Peyer's patch (tissue), 4 donors: ENCODE measurements at places on chromosomes 11 and 22. TPM values are rescaled to one million over a fixed set of nuclear protein-coding genes. Genes with fewer than 3 reads are reported as not detected.
A peak's percentile ranks its signal among the peaks of the same experiment; 100 is the strongest.

POU2F3 gene
- 2.8 TPM for total RNA-seq

LRRC75B gene
- 18.2 TPM for total RNA-seq

PAMR1 gene
- 11.9 TPM for total RNA-seq

TIGD3 gene
- total RNA-seq = 11.7 TPM

NRGN gene
- total RNA-seq = not detected

ARHGAP20 gene
- total RNA-seq = 2.3 TPM

NAALADL1 gene
- total RNA-seq = 763 TPM

DNA sequence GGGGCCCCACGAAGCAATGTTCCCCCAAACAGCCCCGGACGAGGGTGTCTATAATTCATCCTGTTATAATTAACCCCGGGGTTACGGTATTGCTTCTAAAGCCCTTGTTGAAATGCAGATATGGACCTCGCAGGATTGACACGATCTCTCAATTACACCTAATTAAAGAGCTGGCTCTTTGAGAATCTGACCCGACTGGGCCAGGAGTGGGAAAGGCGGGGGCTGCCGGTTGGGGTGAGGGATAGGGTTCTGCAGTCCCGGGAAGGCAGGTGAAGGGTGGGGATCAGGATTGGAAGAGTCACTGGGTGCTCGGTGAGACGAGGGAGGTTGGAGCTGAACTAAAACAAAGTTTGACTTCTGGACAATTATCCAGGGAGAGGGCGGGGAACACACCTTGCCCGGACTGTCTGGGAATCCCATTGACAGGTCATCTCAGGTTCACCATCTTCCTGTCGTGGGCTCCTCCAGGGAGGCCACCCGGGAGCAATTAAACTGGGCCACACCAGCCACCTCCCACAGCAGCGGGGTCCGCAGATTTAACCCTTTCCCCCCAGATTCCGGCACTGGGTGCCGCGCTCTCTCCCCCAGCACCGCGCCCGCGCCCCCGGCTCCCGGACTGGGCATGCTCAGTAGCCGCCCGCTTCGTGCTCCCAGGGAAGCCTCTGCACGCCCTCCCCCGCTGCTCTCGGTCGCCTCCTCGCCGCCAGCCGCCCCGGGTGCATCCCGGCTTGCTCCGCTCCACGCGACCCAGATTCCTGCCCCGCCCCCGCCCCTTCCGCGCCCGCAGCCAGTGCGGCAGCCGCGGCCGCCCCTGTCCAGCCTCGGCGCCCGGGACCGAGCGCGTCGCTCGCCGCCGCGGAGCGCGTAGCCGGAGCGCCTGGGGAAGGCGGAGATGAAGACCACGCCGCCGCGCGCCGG is at the start of gene ELMOD1:
TSS of gene ELMOD1 (plus strand) at position 688 of the 918 bp plus-strand sequence. CDS start 27,043 bp downstream, outside the sequence.
- DNase-seq = peak; percentile 52

DNA sequence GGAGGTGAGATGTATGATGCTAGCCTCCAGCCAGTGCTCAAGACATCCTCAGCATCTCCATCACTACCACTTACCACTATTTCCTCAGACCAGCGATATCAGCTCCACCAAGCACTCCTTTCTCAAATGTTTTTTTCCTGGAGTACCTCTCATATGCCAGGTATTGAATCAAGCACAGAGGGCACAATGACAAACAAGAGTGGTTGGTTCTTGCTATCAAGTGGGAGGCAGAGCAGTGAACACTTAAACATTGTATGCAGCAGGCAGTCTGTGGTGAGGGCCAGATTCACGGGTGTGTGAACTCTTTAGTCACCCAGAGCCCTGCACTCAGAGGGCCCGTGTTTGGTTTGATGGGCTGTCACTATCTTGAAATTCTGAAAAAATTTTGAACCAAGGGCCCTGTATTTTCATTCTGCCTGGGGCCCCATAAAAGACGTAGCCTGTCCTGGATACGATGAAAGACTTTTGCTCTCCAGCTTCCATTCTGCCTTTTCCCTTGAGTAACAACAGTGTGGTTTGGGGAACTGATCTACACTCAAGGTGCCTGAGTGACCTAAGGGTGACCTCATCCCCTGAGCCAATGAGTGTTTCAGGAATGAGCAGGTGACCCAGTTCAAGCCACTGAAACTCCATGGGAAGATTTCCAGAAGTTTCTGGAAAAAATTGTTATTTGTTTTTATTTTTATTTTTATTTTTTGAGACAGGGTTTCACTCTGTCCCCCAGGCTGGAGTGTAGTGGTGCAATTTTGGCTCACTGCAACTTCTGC is 348.4 kb upstream of the NARS2 start:
- DNase-seq = no peak

DNA sequence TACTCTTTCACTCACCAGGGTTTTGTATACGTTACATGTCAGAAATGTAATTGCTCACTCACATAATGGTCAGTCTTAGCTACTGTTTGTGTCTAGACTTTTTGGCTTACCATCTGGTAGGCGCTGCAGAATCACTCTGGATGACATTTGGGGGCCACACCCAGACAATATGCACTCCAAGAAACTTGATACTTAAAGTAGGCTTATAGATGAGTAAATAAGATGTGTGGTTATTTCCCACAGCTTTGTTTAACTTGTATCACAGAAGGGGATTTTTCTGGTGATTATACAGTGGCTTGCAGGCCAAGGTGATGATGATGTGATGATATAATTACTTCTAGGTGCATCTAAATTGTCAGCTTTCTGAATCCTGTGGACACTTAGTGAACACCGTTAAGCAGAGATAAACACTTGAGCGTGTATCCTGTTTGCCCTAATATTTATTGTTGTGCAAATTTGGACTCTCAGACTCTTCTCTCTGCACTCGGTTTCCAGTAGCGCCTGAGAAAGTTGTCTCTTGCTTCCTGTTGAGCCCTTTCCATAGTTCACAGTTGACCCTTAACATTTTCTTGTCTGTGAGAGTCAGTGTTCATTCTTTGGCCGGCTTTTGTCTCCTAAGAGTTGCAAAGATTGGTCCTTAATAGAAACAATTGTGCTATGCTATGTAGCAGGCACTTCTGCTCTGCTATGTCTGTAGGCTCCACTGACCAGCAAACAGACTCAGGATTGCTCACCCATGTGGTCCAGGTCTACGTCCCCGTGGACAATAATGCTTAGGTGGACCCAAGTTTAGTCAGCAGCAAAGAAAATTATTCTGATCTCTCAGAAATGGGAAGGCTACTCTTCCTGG is 89.3 kb downstream of the PRR5L start:
- no peak for DNase-seq

GRCh38 chr11:13115380-13115675 is 106.2 kb downstream of the RASSF10 start:
- DNase-seq = no peak

DNA sequence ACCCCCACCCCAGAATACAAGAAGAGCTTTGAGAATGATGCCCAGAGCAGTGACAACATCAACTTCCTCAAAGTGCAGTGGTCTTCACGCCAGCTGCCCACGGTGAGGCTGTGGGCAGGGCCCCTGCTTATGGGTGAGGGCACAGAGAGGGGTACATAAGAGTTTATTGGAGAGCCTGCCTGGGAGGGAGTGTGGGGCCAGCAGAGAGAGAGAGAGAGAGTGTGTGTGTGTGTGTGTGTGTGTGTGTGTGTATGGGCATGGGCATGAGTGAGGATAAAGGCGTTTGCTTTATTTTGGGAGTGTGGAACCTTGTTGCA is 9.5 kb downstream of the PHOX2A start:
- DNase-seq = no peak

DNA sequence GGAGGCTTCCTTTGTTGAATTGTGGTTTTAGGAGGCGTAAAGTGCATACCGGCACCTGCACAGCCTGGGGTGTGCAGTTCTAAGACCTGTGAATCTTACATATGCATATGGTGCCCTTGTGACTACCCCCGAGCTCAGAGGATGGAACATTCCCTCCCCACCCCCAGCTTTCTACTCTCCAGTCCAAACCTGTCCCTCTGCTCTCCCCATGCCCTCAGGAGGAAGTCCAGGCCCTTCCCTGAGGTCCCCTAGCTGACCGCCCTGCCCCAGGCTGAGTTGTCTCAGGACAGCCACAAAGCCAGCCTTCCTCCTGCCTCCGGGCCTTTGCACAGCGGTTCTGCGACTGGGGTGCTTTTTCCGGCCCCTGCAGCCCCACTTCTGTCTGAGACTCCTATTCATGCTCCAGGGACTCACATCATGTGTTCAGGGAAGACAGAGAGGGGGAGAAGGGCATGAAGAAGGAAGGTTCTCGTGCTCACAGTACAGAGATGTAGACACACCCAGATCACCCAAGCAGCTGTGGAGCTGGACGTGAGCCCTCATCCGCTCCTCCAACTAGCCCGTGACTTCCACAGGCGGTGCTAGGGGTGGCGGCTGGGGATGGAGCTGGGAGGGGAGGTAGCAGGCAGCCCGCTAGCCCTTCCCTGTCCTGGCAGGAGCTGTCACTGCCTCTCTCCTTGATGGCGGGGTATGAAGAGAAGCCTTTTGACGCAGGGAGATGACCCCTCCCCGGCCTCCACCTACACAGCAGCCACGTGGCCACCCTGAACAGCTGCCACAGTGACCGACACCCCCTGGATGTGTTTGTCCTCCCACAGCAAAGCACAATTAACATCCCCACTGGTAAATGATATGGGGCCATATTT is 50.8 kb downstream of the FLRT1 start:
- DNase-seq = no peak

- DNase-seq = no peak
Measured at GRCh38 chr11:94581926-94582325, 14.8 kb downstream of the PIWIL4 start.

DNA sequence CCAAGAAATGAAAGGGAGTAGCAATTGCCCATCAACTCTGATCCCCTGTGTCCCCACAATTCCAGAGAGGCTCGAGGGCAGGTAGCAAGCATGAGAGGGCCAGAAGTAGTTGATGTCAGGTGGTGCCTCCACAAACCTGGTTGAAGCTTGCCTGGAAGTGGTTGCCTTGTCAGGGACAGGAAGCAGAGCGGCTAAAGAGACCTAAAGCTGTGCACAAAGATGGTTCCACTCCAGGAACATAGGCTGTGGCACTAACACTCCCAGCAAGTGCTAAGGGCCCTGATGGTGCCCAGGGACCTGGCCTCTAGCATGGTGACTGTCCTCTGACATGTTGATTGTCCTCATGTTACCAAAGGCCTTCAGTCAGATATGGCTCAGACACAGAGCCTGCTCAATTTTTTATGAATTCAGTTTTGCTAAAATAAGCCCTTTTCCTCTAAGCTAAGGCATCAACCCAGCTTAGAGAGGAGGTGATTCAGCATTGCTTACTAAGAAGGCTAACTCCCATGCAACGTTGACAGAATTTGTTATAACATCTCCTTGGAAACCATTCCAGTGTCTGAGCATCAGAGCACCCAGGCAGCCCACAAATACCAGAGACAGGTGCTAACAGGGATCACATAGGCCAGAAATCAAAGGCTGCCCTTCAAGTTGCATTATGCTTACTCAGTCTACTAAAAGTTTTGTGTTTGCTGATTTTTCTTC is 196.3 kb upstream of the ARHGAP20 start:
- DNase-seq = no peak

DNA sequence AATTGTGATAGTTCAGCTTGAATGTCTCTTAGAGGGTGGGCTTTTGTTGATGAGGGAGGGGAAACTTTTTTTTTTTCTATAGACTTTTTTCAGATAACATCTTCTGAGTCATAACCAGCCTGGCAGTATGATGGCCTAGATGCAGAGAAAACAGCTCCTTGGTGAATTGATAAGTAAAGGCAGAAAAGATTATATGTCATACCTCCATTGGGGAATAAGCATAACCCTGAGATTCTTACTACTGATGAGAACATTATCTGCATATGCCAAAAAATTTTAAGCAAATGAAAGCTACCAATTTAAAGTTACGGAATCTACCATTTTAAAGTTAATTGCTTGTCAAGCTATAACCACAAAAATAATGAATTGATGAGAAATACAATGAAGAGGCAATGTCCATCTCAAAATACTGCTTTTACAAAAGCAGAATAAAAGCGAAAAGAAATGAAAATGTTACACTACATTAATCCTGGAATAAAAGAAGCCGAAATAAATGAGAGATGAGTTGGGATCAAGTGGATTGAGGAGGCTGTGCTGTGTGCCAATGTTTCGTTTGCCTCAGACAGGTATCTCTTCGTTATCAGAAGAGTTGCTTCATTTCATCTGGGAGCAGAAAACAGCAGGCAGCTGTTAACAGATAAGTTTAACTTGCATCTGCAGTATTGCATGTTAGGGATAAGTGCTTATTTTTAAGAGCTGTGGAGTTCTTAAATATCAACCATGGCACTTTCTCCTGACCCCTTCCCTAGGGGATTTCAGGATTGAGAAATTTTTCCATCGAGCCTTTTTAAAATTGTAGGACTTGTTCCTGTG is 3.9 kb downstream of the MALAT1 start:
- peak; percentile 45 for DNase-seq

GRCh38 chr22:50446708-50447575 is 27.9 kb downstream of the SBF1 start:
- DNase-seq = no peak

GRCh38 chr11:45113807-45114206 is 32.6 kb upstream of the PRDM11 start:
- no peak for DNase-seq

GRCh38 chr22:37618072-37618656 is 9.5 kb downstream of the GGA1 start:
- DNase-seq = peak; percentile 86
